ENCODE measurements at places on chromosomes 16 and 17. TPM values are rescaled to one million over a fixed set of nuclear protein-coding genes. Genes with fewer than 3 reads are reported as not detected.

DNA sequence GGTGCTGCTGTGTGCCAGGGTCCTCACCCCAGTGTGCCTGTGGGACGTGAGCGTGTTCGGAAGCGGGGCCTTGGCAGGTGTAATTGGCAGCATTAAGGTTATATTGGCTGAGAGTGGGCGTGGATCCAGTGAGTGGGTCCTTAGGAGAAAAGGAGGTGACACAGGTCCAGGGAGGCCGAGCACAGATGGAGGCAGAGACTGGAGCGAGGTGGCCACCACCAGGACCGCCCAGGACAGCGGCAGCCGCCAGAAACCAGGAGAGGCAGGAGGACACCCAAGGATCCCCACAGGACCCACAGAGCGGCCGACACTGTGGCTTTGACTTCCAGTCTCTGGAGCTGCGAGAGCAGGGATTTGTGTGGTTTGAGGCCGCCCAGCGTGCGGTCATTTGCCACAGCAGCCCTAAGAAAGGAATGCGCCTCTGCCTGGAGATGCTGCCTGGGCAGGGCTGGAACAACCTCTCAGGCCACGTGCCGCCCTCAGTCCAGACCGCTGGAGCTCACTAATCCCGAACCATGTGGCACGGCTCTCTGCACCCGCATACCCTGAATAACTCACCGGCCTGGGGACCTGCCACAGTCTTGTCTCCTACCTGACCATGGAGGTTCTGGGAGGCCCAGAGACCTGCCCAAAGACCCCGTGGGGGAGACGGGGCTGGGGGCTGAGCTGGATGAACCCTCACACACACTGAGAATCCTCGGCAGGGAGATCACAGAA is 45.4 kb downstream of the SOX8 start:
- DNase-seq: no peak

- no peak for DNase-seq
These were observed 101.4 kb downstream of the MAP2K4 start for GRCh38 chr17:12122075-12122474.

DNA sequence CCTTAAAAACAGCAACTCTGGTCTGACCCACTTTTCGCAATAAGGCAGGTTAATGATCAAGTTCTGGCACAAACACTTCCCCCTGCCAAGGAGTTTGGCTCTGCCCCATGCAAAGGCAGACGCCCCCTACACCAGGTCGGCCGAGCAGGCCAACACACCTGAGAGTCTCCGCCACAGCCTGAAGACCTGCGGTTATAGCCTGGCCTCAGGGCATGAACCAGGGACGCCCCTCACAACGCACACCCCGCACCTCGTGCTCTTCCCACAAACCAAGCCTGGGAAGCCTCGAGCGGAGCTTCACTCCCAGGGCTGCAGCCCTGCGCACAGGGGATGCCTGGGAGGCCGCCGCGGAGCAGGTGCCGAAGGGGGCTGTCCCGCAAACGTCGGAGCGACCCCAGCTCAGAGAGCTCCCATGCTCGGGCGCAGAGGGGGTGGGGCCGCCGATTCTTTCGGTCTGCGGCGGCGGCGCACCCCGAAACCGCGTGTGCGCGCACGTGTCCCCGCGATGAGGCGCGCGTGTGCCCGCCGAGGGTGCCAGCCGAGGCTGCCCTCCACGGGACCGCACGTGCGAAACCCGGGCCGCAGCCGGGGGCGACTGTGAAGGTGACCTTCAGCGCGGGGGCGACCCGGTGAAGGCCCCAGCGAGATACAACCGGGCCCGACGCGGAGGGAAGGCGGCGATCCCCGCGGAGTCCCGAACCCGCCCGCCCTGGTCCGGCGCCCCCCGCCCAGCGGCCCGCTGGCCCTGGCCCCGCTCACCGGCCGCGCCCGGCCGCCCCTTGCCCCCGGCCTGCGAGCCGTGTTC is 559 bp downstream of the CLUH start:
- peak; percentile 39 for DNase-seq

DNA sequence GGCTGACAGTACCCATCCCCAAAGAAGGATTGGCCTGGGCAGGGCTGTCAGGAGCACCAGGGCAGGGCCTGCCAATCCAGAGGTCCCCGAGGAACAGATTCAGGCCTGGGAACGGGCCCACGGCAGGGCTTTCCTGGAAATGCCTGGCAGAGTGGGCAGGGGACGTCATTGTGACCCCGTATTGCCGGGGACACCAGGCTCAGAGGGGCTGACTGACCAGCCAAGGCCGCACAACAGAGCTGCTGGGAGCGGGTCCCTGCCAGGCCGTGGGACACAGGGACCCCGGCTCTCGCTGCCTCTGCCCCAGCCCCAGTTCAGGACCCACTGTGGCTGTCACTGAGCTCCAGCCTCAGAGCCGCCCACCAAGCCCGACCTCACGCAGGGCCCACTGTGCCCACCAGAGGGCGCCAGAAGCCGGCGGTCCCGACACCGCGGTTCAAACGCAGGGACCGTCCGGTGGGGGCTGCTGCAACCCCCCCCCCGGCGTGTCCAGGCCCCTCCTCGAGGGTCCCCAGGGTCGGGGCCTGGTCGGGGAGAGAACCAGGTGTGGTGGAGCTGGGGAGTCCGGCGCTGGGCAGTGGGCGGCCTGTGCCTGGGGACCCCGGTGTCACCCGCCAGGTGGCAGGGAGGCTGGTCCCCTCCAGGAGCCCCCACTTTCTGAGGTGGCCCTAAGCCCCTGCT is 15.2 kb upstream of the SSTR5 start:
- peak; percentile 31 for DNase-seq

DNA sequence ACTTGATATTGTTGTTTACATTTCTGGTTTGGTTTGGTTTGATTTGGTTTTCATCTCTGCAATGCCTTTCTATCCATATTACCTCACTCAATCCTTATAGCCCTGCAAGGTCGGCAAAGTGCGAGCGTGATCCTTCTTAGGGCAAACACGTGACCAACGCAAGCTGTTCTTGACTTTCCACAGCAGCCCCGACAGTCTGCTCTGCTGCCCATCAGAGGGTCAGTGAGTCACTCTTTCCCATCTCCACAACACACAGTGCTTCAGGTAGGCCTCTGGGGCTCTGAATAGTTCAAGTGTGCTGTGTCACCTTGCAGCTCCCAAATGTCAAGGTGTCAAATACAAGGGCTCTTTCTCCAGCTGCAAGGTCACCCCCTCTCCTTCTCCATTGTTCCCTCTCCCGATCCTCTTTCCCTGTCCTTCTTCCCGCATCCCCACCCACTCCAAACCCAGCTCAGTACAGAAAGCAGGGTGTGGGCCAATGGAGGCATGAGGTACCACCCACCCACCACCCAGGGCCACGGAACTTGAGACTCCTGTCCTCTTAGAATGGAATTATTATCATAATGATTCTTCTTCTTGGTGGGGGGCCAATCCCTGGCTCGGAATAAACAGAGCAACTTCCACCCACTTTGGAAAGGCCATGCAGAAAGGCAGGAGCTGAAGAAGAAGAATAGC is 139.7 kb downstream of the SLC39A11 start:
- no peak for DNase-seq

- no peak for DNase-seq
These were observed 75.8 kb downstream of the UTP18 start for GRCh38 chr17:51335883-51336822.

DNA sequence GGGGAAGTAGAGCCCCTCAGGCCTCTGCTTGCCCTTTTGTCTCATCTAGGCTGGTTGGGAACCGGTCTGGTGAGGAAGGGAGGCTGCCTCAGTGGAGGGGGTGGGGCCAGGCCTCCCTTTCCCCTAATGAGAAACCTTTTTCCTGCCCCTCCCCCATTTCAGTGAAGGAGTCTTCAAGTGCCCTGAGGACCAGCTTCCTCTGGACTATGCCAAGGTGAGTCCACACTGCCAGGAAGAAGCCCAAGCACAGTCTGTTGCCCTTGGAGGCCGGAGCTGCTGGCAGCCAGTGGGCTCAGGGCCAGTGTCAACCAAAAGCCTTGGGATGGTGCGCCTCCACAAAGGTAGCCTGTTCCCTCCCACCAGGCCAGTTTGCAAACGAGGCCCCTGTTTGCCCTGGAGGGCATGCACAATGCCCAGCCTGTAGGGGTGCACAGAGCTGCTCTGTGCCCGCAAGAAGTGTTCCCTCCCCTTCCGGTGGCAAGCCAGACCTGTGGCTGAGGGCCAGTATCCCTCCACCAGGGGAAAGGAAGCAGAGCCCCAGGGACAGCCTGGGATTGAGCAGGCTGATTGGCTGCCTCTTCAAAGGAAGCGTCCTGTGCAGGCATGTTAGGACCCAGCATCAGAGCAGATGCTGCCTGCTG is 3.4 kb downstream of the TRAF4 start:
- no peak for DNase-seq

DNA sequence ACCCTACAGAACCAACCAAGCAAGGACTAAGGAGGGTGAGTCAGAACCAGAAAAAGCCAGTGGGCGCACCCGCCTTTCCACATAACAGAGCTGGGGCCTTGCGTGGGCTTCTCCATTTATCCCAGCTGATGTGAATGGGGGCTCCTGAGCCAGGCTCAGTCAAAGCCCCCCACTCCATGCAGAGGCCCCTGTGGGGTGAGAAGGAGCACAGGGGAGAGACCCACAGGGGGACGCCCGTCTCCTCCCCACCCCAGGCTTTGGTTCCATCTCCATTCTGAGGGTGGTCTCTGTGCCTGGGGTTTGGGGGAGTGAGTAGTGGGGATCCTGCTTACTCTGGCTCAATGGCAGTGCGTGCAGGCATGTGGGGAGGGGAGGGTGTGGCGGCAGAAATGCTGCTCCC is 210.1 kb upstream of the TNRC6C start:
- DNase-seq: no peak

DNA sequence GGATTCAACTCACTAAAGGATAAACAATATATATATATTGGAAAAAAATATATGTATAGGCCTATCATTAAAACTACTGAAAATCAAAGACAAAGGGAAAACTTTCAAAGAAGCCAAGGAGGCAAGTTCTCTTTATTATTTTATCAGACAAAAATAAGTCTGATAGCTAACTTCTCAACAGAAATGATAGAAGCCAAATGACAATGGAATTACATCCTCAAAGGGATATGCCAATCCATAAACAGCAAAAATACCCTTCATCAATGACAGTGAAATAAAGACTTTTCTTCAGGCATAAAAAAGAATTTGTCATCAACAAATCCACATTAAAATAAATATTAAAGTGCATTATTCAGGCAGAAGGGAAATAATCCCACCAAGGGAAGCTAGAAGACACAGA is 393.4 kb downstream of the ZFHX3 start:
- no peak for DNase-seq

DNA sequence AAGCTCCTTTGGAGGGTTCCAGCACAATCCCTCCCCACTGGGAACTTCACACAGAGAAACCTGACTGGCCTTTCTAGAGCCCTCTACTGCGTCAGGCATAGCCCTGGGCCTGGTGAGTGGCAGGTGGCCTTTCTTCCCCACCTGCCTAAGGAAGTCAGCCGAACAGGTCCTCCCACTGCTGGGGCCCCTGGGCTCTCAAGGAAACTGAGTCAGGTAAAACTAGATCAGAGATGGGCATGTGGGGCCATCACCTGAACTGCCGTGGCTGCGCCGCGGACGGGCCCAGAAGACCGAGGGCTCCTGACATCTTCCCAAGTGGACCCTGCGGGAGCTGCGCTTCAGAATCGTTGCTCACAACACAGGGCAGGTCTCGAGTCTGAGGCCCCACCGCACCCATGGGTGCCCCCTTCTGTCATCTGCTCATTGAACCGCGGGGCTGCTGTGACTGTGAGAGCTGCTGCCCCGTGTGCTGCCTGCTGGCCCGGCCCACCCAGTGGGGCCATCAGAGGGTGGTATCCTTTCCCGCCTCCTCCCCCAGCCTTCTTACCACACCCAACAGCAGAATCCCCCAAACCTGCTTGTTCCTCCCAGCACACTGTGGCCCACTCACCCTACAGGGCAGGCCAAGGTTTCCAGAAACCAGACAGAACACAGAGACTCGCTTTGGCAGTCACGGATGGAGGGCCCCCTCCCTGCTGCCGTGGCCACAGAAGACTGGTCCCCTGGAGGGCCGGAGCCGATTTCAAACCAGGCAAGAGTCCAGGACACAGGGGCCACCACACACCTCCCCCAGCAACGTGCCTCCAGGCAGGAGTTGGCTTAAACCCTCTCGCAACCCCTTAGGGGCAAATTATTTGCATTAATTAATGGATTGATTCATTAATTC is 81.1 kb downstream of the TBC1D16 start:
- DNase-seq: no peak

DNA sequence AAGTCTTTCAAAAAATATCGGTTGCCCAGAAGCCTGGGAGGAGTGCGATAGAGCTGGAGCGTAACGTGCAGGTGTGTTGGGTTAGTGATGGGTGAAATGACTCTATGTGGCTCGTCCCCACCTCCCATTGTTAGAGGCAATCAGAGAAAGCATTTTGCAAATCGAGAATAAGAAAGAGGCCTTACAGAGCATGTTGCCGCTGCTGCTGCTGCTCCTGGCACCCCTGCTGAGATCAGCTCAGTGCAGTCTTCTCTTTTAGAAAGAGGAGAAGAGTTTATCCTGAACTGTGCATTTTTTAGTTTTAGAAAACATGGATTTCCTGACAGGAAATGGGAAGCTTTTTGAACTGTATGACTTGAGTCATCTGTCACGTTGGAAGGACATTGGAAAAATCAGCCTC is 774.5 kb upstream of the RBFOX1 start:
- no peak for DNase-seq

DNA sequence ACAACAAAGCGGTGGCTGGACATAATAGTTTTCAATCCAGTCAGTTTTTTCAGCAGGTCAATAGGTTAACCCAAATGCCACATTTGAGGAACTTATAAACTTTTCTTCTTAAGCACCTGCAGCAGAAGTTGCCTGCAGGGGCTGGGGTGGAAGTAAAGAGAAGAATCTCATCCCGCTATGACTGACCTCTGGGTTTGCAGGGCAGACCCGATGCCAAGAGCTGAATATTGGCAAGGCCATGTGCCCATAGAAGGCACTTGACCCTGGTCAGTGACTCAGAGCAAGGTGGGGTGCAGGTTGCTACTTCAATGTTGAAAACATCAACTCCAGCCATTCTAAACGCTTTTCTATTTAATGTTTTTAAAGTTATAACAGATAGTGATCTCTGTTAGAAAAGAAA is 17.9 kb upstream of the SMPD3 start:
- DNase-seq: no peak

IRF8 gene
- total RNA-seq: 22.0 TPM

CCL18 gene
- not detected for total RNA-seq

EXOC3L1 gene
- not detected for total RNA-seq

PROCA1 gene
- 4.7 TPM for total RNA-seq

All from CD8-positive, alpha-beta memory T cell (primary cell).